ENCODE measurements at places on chromosomes 7 and 10. TPM values are rescaled to one million over a fixed set of nuclear protein-coding genes. Genes with fewer than 3 reads are reported as not detected.
A peak's percentile ranks its signal among the peaks of the same experiment; 100 is the strongest.

DNA sequence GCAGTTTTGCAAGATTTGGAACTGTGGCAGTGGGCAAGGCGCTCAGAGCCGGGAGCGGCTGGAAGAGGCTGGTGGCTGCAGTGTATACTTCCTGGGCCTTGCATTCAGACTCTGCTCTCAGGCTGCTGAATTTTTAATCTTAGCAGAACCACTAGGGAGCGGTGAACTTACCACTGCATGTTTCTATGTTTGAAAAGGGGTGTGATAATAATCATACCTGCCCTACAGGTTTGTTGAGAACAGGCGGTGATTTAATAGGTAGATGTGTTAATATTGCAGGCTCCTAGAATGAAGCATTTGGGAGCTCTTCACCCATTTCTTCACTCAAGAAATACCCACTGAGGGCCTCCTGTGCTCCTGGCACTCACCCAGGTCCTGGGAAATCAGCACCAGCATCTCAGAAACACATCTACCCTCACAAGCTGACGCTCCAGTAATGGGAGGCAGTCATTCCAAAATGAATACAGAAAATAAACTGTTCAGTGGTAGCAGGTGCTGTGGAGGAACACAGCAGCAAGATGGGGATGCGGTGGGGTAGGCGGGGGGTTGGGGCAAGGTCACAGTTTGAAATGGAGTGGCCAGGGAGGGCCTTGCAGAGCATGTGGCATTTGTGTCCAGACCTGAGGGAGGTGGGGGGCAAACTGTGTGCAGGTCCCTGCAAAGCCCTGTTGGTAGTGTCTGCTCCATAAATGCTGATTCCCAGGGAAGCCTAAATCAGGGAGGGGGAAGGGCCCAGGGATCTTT is 41.0 kb downstream of the VWA2 start:
- DNase-seq = no peak

GRCh38 chr7:146902728-146903127 is 786.1 kb downstream of the CNTNAP2 start:
- no peak for DNase-seq

GRCh38 chr7:106653488-106653887 is 7.5 kb downstream of the CCDC71L start:
- no peak for DNase-seq

DNA sequence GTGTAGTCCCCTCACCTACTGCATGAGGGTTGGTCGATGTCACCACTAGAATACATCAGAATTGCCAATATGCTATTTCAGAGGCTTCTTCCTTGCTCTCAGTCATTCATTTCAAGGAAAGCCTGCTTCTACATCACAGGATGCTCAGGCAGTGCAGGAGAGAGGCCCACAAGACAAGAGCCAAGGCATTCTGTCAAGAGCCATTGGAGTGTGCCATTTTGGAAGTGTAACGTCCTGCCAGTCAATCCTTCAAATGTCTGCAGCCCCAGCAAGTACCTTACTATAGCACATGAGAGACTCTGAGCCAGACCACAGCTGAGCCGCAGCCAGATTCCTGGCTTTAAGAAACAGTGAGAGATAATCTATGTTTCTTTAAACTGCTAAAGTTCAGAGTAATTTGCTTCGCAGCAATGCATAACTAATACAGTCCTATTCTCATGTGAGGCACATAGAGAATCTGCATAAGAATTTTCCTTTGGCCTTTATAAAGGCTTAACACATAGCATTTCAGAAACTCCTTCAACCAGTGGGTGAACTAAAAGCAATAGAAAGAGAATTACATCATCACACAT is 166.5 kb upstream of the GNAI1 start:
- DNase-seq = no peak

DNA sequence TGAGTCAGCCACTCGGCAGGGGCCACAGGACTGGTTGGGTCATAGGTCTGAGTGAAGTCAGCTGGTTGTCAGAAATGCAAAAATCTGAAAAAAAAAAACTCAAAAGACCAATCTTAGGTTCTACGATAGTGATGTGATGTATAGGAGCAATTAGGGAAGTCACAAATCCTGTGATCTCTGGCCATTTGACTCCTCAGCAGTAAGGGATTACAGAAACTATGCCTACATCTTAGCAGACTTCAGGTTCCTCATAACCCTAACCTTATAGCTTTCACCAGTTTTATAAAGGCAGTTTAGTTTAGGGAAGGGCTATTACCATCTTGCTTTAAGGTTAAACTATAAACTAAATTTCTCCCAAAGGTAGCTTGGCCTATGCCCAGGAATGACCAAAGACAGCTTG is 163.1 kb upstream of the HGF start:
- no peak for DNase-seq

GRCh38 chr7:133961724-133962123 is 165.4 kb upstream of the LRGUK start:
- no peak for DNase-seq

GRCh38 chr7:33108554-33109004 is 625 bp downstream of the RP9 start:
- DNase-seq = peak; percentile 30

DNA sequence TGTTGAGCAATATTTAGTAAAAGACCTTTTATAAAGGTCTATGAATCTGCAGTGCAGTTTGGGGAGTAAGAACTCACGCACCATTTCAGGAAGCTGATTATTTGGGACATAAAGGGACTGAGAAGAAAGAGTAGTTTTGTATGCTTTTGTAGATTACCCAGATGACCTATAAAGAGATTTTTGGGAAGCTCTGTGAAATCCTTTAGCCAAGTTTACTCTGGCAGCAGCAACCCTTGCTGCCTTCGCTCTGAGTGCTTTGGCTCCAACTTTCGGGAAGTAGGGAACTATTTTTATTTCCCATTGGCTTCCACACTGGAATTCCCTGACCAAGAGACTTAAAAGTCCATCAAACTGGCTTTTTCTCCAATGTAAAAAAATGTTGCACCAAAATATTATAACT is 1110.1 kb upstream of the PHF14 start:
- DNase-seq = no peak

- no peak for DNase-seq
Measured at GRCh38 chr10:6379015-6379776, 176.5 kb downstream of the PFKFB3 start.

- no peak for DNase-seq
Measured at GRCh38 chr10:98673171-98673782, 226.5 kb upstream of the HPS1 start.

DNA sequence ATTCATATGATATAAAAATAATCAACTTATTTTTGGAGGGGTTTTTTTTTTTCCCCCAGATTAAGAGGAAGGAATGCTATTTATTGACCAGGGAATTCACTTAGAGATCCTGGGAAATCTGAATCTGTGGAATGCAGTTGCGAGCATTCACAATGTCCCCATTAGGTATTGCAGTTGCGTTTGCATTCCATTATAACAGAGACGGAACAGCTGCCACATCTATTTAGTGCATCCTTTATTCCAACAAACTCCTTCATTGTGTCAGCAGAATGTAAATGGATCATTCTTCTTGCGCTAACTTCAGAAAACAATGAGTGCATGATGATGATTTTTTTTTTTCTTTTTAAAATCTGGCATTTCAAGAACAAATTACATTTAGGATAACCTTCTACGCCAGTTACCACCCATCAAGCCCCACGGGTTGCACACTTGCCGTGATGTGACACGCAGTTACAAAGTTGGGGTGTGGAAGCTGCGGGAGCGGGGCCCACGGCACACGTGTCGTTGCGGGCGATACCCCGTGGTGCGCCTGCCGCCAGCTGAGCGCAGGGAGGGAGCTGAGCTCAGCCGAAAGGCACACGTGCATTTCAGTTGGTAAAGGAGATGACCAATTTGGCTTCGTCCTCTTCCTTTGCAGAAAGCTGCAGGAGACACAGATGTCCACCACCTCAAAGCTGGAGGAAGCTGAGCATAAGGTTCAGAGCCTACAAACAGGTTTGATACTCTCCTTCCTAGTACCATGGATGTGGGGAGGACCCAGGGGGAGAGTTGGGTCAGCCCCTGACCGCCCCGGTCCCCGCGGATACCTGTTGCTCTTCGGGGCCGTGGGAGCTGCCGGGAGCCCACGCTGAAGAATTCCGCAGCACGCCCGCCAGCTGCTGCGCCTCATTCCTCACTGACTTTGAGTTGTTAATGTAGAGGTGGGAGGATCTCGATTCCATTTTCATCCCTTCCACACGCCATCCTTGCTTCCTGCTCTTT is 175.3 kb upstream of the SH2B2 start:
- no peak for DNase-seq

DNA sequence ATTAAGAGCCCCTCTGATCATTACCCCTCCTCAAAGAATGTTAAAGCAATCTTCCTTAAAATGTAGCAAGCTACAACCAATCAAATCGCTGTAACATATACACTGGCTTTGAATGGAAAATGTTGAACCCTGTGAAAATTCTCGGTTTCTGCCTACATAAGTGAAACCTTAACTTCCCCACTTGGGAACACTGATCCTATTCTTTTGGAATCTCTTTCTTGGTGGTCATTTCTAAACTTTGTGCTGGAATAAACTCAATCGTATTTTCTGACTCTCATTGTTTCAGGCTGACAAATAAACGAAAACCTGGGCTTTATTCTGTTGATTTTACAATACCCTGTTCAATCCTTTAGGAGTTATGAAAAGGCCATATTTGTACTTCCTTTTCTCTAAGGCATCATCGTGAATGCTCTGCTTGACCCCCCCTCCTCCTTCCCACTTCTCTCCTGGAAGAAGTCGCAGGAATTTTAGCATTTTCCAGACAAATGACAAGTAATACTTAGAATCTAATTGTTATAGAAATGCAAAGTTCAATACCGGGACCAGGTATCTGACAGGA is 155.1 kb upstream of the FAM13C start:
- DNase-seq = no peak

DNA sequence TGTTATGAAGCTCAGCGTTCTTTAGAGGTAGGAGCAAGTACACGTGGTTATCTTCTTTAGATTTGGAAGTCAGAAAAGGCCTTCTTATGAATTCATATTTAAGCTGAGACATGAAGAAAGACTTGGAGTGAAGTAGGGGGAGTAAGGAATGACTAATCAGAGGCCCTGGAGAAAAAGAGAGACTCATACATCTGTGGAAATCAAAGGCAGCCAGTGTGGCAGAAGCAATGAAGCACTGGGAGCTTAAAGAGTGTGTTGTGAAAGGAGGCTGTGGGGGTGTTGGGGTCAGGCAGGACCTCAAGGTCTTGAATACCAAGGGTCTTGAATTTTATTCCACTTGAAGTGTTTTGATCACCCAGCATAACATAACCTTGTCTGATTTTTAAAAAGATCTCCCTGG is 35.7 kb upstream of the FGL2 start:
- DNase-seq = no peak

GRCh38 chr7:1523208-1523607 is 7.3 kb upstream of the MAFK start:
- no peak for DNase-seq

Gene ASB4
- not detected for total RNA-seq

Gene C10orf105
- 0.14 TPM for total RNA-seq

Gene SYNPO2L
- not detected for total RNA-seq

Gene SPDYE2
- not detected for total RNA-seq

Gene LOXL4
- 0.08 TPM for total RNA-seq

Gene MAD1L1
- 88.7 TPM for total RNA-seq

Gene LIPK
- not detected for total RNA-seq

Gene HOXA1
- 0.83 TPM for total RNA-seq

Gene TACR2
- not detected for total RNA-seq

All from CD8-positive, alpha-beta T cell (primary cell).